ENCODE measurements at places on chromosomes 4 and X.
A peak's percentile ranks its signal among the peaks of the same experiment; 100 is the strongest.

- DNase-seq: no peak
These were observed 156.6 kb upstream of the CASK start for GRCh38 chrX:42079968-42080367.

DNA sequence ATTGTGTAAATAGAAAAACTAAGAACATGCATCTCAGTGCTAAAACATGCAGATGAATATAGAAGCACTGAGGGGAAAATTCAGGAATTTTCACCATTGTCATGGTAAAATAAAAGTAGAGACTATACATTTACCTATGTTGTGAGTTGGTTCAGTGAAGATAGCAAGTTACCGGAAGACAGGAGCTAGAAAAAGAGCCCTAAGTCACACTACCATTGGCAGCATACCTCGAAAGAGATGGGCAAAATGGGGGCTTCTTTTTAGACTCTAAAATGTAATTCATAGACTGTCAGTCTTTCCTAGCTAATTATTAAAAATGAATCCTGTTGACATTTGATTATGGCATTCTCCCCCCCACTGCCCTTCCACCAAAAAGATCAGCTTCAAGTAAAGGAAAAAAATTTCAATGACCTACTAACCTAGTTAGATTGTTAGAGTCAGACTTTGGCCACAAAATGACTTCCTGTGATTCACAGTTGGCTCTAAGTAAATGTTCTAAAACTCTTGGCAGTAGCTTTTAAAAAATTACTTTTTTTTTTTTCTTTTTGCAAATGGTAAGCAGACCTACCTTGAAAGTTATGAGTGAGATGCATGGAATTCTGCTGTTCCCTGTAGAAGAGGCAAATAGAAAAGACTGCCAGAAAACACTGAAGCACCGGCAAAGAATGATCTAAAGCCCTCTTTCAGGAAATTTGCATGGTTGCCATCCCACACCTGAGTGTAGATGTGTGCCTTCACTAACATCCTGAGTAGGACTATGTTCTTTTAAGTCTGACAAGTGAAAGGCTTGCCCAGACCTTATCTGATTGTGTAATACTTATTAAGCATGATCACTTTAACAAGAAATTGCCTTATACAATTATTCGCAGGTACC, 26.4 kb upstream of the ARSJ start:
- DNase-seq: no peak

DNA sequence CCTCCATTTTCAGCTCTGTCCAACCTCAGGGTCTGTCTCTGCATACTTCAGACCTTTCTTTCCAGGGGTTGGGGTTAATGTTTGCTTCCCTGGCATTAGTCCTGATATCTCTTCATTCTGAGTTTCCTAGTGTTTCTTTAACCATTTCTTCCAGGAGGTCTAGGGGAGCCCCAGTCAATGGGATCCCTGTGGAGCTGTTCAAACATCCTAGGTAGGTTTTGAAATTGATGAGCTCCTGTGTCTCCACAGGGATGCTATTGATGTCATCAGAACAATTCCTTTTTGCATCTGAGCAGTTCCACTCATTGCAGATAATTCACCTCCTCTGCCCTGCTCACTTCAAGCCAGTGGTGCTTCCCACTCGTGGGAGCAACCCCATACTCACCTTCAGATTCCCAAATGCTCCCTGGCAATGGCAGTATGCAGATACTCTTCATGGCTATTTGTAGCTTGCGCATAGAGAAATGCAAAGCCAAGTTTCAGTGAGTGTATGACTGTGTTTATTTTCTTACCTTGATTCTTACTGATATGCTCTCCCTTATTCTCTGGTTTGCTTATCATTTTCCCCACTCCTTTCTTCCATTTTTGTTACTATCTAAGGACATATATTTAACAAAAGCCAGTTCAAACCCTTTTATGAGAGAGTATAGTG, 33.7 kb upstream of the LIMCH1 start:
- DNase-seq: no peak

GRCh38 chrX:43646800-43647199, 9.3 kb upstream of the MAOA start:
- DNase-seq: no peak

DNA sequence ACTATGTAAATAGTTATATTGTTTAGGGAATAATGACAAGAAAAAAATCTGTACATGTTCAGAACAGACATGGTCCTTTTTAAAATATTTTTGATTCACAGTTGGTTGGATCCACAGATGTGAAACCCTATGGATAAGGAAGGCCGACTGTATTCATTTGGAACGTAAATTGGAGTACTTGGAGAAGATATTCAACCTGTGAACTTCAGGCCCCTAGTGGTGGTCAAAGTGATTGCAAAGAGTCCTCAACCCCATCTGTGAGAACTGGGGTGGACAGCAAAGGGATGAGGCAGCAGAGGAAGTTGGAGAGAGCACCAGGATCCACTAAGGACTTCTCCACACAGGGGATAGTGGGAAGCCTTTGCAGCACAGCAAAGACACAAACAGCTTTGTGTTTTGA, 6.2 kb upstream of the CXCL13 start:
- no peak for DNase-seq

DNA sequence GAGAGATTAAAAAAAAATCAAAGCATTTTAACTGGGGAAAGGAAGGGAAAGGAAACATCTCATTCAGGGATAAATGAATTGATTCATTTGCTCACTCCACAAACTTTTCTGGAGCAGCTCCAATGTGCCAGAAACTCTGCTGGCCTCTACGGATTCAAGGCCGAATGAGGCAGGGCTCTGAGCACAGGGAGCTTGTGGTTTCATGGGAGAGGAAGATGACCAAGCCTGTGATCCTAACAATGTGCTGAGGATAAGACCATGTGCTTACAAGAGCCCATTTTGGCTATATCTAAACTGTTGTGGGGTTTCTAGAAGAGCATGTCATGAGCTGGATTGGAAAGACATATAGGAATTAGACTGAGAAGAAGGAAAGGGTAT, 137.5 kb downstream of the ZNF674 start:
- no peak for DNase-seq

DNA sequence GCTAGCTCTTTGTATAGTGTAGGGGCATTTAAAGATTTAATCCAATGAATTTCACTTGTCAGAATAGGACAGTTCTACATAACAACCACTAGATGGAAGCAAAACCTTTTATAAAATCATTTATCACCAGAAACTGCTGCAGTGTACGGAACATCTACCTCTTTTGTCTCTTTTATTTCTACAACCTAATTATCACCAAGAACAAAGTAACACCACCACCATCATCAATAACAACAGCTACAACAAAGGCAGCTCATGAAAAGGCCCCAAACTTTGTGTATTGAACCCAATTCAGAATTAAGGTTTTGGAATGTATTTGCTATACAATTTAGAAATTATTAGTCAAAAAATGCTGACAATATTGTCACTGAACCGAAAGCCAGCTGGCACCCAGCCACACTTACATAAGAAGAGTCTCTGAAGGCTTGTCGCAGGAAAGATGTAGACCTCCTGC, 260.9 kb upstream of the RPS6KA3 start:
- peak; percentile 45 for DNase-seq

GRCh38 chrX:20680998-20681397, 414.3 kb upstream of the RPS6KA3 start:
- no peak for DNase-seq

DNA sequence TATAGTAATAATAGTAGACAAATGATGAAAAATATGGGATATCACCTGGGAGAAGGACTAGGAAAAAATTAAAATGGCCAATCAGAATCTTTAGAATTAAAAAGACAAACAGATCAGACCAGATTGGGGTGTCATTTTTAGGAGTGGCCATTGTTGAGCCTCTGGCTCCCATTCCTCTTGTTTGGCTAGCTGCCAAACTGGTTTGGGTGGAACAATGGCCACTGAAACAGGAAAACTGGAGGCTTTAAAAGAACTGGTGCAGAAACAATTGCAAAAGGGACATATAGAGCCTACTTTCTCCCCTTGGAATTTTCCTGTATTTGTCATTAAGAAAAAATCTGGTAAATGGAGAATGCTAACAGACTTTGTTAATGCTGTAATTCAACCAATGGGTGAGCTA, 294.8 kb upstream of the DKK2 start:
- no peak for DNase-seq

GRCh38 chrX:25158635-25159034, 142.9 kb upstream of the ARX start:
- no peak for DNase-seq

- no peak for DNase-seq
These were observed 505.6 kb downstream of the RAPGEF2 start for GRCh38 chr4:159608436-159608835.

DNA sequence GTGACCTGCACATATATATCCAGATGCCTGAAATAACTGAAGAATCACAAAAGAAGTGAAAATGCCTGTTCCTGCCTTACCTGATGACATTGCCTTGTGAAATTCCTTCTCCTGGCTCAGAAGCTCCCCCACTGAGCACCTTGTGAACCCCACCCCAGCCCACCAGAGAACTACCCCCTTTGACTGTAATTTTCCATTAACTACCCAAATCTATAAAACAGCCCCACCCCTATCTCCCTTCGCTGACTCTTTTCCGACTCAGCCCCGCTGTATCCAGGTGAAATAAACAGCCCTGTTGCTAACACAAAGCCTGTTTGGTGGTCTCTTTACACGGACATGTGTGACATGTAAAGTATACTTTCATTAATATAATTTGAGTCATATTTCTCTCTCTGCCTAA, 320.3 kb upstream of the TECRL start:
- DNase-seq: no peak

DNA sequence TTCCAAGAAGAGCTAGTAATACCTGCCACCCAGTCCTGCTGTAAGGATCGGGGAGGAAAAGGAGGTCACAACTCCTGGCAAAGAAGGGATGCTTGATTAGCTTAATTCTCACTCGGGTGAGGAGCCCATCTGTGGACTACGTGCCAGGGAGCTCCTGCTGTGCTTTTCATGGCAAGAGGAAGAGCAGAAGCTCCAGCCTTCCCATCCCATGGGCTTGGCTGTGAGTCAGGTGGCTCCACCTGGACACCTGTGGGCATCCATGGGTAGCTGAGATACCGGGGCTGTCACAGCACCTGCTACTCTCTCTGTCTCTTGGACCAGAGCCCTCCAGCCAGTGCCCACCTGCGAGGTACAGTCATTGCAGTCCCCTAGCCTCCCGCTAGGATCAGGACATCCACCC, 18.0 kb downstream of the CLNK start:
- peak; percentile 81 for DNase-seq

Measured in NCI-H2081 (cell line).